Camera-type eye (tissue), 1 donor: ENCODE measurements at places on chromosomes 16 and 17. TPM values are rescaled to one million over a fixed set of nuclear protein-coding genes. Genes with fewer than 3 reads are reported as not detected.

Gene KRT9
- total RNA-seq, result not detected

Gene SALL1
- 5.9 TPM for total RNA-seq

Gene CRYM
- 58.2 TPM for total RNA-seq

Gene SOX15
- 3.2 TPM for total RNA-seq

Gene INO80E
- 72.5 TPM for total RNA-seq

Gene CCL18
- not detected for total RNA-seq

Gene KRT32
- total RNA-seq, result not detected

Gene NR1D1
- total RNA-seq, result 13.2 TPM

Gene CD300H
- total RNA-seq, result not detected

Gene CCL2
- total RNA-seq, result 15.1 TPM

Gene CD300LB
- total RNA-seq, result 0.71 TPM

Gene ASGR1
- total RNA-seq, result 5.7 TPM

Gene ARHGDIG
- 10.5 TPM for total RNA-seq

Gene DPEP3
- not detected for total RNA-seq

Gene ADAMTS18
- total RNA-seq, result 49.5 TPM

Gene PPP4C
- total RNA-seq, result 70.4 TPM

Gene HAS3
- 4.1 TPM for total RNA-seq

Gene KRTAP2-1
- not detected for total RNA-seq

Gene GPRC5C
- total RNA-seq, result 23.6 TPM

Gene CES3
- total RNA-seq, result 0.77 TPM

Gene ABCC11
- not detected for total RNA-seq

Gene DNAH3
- total RNA-seq, result not detected

Gene WIPF2
- total RNA-seq, result 13.6 TPM

Gene PROCA1
- 5.4 TPM for total RNA-seq

Gene CD300LF
- total RNA-seq, result 0.33 TPM

Gene CAPN15
- 31.0 TPM for total RNA-seq

Gene PIRT
- total RNA-seq, result 1.3 TPM

Gene ZFPM1
- 4.9 TPM for total RNA-seq

Gene DYNLL2
- total RNA-seq, result 31.6 TPM

Gene CDH3
- 24.2 TPM for total RNA-seq

Gene NPIPA3
- 1.0 TPM for total RNA-seq

Gene GDE1
- total RNA-seq, result 44.9 TPM

Gene KRTAP9-2
- total RNA-seq, result not detected

Gene TSNAXIP1
- total RNA-seq, result 5.2 TPM

Gene CACNG5
- total RNA-seq, result 64.4 TPM

Gene TLCD2
- 4.1 TPM for total RNA-seq

Gene FBXO39
- total RNA-seq, result 0.22 TPM
